ENCODE measurements at places on chromosomes 5 and 9.

GRCh38 chr5:72268753-72269410, 51.2 kb downstream of the MRPS27 start:
- DNase-seq: no peak

DNA sequence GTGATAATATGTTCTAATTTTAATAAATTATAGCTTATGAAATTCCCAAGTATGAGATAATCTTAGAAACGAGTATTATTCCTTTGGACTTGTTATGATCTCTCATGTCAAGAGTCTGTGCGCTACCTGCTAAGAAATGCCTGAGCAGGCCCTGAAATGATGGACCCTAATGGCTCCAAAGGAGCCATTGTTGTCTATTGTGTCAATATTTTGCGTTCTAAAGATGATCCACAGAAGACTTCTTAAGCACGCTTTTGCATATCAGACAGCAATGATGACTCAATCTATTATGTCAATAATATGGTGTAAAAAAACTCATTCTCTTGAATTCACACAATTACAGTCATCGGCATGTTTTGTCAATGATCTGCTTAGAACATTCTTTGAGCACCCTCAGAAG, 306.1 kb downstream of the KIAA0825 start:
- DNase-seq: no peak

GRCh38 chr5:35860686-35861085, 4.0 kb downstream of the IL7R start:
- DNase-seq: no peak

GRCh38 chr9:19660019-19660418, 128.8 kb downstream of the SLC24A2 start:
- DNase-seq: no peak

DNA sequence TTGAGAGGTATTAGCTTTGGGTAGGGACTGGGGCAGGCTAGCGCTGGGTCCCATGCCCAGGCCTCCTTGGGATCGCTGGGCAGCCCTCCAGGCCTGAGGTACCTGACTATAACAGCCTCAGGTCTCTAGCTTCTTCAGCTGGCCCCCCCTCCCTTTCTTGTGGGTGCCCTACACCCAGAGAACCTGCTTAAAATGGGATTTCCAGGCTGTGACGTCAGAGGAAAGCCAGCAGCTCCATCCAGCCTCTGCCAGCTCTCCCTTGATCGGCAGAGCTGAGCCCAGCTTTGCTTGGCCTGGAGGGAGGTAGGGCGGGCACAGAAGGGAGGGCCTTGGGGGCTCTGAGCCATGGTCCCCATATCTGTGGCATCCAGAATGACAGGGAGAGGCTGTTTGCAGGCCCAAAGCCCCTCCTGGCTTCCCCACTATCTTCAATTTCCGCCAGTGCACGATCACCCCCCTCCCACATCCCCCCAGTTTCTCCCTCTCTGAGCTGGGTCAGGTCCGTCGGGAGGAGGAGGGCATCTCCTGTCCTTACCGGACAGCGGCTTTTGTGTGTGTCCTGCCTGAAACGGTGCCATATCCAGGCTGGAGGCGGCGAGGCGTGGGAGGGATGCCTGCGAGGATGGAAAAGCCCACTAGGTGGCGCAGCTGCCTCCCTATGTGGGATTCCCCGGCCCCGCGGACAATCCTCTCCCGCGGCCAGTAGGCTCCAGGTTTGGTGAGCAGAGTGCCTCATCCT, 10.8 kb downstream of the REEP2 start:
- DNase-seq: no peak

Data from CMK (cell line).